MCF 10A (cell line): ENCODE measurements at places on chromosomes 6 and 20. TPM values are rescaled to one million over a fixed set of nuclear protein-coding genes. Genes with fewer than 3 reads are reported as not detected.

PRICKLE4 gene
- 0.93 and 1.5 TPM in 2 replicates for total RNA-seq

OSER1 gene
- total RNA-seq = 45.4 and 50.8 TPM in 2 replicates

NKAPL gene
- not detected in 2 replicates for total RNA-seq

MTFR2 gene
- total RNA-seq = 5.2 and 6.0 TPM in 2 replicates

FOXP4 gene
- total RNA-seq = 16.5 and 18.4 TPM in 2 replicates

PSMG4 gene
- 27.9 and 40.0 TPM in 2 replicates for total RNA-seq

TDRD6 gene
- 0.56 and 0.66 TPM in 2 replicates for total RNA-seq

SUPT3H gene
- 12.7 and 14.4 TPM in 2 replicates for total RNA-seq

PPIL6 gene
- total RNA-seq = 3.9 and 6.5 TPM in 2 replicates

HELZ2 gene
- 18.1 and 24.7 TPM in 2 replicates for total RNA-seq

VGLL2 gene
- not detected in 2 replicates for total RNA-seq

MOXD1 gene
- total RNA-seq = 0.09 TPM in 1 of 2 replicates, not detected in the other

SYCP2L gene
- not detected in 2 replicates for total RNA-seq

ITPA gene
- 69.4 and 97.1 TPM in 2 replicates for total RNA-seq

RAET1E gene
- total RNA-seq = 28.9 and 37.6 TPM in 2 replicates

WFDC2 gene
- total RNA-seq = not detected in 2 replicates

OR5V1 gene
- not detected in 2 replicates for total RNA-seq

MSH5 gene
- 36.6 and 43.1 TPM in 2 replicates for total RNA-seq

SLC16A10 gene
- total RNA-seq = 0.05 TPM in 2 replicates

PDE7B gene
- 0.42 and 1.4 TPM in 2 replicates for total RNA-seq

PLN gene
- not detected in 2 replicates for total RNA-seq
